ENCODE measurements at places on chromosomes 16 and 17. TPM values are rescaled to one million over a fixed set of nuclear protein-coding genes. Genes with fewer than 3 reads are reported as not detected.

- DNase-seq = no peak
Measured at GRCh38 chr16:11349599-11350276, 4.5 kb downstream of the RMI2 start.

GRCh38 chr16:16073891-16074881, 124.8 kb downstream of the ABCC1 start:
- DNase-seq = no peak

DNA sequence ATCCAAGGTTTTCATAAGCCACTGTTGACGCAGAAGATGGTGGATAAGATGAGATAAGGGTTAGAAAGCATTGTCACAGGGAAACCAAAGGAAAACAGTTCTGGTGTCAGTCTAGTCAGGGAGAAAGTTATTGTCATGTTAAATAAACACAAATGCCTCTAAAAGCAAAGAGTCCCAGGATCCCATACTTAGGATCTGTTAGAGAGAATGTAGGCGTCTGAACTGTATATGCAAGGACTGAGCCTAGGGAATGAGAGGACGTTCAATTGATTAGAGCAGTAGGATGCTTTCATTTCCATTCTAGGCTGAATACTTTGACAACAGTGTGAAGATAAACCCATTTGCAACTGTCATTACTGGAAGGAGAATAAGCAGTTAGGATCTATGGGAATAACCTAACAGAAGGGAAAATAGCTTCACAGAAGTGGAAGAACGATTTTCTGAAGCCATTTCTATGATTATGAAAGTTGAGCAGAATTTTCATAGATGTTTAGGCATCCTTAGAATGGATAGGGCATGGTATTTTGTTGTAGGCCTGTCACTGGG, 1149.1 kb upstream of the CDH8 start:
- no peak for DNase-seq

The MT1M gene
- total RNA-seq = not detected

The PRSS36 gene
- total RNA-seq = 0.83 TPM
